ENCODE measurements at places on chromosomes 1 and 21. TPM values are rescaled to one million over a fixed set of nuclear protein-coding genes. Genes with fewer than 3 reads are reported as not detected.
A peak's percentile ranks its signal among the peaks of the same experiment; 100 is the strongest.

DNA sequence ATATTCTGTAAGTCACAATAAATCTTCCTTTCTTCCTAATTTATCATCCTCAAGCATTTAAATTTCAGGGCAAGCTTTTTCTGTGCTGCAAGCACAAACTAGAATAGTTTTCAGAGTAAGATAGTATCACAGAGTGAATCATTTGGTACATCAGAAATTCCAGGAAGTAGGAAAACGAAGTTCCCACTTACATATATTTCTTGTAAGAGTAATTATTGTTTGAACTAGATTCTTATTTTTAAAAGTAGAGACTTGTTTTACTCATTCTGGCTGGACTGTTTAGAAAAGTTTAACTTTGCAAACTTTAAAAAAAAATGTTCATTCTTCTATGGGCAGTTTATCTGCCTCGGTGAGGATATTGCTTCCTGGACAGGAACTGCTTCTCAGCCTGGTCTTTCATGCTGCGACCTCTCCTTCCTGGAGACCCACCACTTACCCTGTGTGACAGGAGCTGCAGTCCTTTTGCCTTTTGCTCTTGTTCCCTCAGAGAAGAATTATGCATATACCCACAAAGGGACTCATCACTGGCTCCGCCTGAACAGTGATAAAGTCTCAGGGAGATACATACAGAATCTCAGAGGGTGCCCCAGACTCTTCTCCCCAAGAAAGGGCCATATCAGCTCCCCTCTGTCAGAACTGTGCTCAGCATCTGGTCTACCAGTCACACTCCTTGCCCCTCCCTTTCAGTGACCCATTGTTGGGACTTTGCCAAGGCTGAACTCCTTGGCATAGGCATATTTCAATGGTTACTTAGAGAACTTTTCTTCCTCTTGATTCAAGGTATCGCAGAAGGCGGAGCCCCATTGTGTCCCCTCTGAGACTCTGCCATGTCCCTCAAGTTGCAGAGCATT, 102.7 kb upstream of the CD55 start:
- peak; percentile 38 for DNase-seq
- no peaks in the 10 kb centered on the region for H3K4me1 ChIP-seq
- no peaks in the 10 kb centered on the region for H3K36me3 ChIP-seq
- H3K27ac ChIP-seq, result peak overlapping the region; percentile 77
- H3K4me3 ChIP-seq, result peak overlapping the region; percentile 20

DNA sequence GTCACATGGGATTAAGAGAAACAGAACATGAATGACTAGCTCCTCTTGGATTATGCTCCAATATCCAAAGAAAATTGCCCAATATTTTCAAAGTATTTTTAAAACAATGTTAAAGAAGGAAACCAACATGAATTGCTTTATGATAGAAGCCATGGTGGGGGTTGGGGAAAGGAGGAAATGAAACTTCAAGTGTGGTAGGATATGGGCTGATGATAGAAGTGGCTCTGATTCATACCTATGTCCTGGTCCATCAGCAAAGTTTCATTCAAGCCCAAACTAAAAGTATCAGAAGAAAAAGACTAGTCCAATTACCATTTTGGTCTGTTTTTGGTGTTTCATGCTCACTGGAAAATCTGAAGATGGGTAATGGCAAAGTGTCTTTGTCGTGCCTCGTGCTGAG, 104.2 kb upstream of the PROX1 start:
- no peaks in the 10 kb centered on the region for H3K36me3 ChIP-seq
- no peaks in the 10 kb centered on the region for H3K4me1 ChIP-seq
- no peak overlapping the region for H3K27ac ChIP-seq
- H3K4me3 ChIP-seq, result no peak overlapping the region
- no peaks in the 10 kb centered on the region for H3K27me3 ChIP-seq
- no peak for DNase-seq

SPRR1B gene
- polyA plus RNA-seq, result 0.31 TPM

DNA sequence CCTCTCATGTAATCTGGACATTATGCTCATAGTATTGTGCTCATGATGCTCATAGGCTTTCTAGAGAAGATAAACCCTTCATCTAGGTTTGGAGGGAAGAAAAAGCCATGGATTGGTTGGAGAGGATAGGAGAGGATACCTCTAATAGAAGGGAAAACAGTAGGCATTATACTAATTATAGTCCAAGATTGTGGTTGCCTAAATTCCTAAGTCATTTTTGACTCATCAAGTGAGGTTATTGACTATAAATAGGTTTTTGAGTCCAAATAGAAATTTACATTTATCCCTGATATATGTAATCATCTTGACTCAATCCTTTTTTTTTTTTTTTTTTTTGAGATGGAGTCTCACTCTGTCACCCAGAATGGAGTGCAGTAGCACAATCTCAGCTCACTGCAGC, 5.0 kb downstream of the SYT11 start:
- DNase-seq, result no peak
- H3K27me3 ChIP-seq, result no peaks in the 10 kb centered on the region
- no peak overlapping the region for H3K4me3 ChIP-seq
- no peak overlapping the region for H3K27ac ChIP-seq

RNU11 gene
- polyA plus RNA-seq, result not detected

DNA sequence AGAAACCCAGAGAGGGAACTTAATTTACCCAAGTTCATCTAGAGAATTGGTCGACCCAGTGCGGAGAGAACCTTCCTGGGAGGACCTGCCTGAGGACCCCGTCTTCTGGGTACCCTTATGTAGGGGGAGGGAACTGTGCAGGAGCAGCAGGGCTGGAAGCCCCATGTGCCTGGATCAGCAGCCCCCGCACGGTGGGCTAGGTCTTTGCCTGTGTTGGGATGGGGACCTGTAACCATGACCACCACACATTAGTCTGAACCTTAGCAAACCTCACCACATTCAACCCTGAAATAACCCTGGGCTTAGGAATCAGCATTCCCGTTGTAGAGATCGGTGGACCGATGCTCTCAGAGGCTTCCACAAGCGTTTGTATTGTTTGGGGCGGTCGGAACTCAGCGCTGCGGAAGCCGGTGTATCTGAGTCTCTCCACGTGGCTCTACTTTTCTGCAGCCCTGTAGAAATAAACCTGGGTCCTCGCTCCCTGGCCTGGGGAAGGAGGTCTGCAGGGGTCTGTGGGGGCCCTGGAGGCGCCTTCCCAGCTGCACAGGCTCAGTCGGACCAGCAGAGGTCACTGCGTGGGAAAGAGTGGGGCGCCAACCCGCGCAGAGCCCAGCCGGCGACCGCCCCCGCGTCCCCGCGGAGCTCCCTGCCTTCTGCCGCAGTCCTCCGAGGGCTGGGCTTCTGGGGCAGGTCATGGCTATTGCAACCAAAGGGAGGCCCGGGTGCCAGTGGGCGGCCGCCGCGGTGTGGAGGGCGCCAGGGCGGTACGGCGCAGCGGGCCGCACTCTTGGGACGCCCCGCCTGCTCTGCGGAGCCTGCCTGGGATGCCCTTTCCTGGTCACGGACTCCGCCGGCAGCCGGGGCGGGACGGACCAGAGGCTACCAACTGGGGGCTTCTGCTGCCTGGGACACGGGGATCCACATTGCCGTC, 36.2 kb upstream of the KCNA10 start:
- H3K4me1 ChIP-seq, result no peaks in the 10 kb centered on the region
- peaks cover 25% of the 10 kb centered on the region for H3K27me3 ChIP-seq
- no peak overlapping the region for H3K4me3 ChIP-seq
- H3K27ac ChIP-seq, result no peak overlapping the region
- peak; percentile 53 for DNase-seq

OSCP1 gene
- polyA plus RNA-seq, result 17.8 TPM

GRCh38 chr1:63775418-63776127, 1.8 kb downstream of the ROR1 start:
- H3K36me3 ChIP-seq, result no peaks in the 10 kb centered on the region
- H3K27ac ChIP-seq, result peak overlapping the region; percentile 93
- peak overlapping the region; percentile 72 for H3K4me3 ChIP-seq
- H3K27me3 ChIP-seq, result no peaks in the 10 kb centered on the region
